RPMI8226 (cell line): ENCODE measurements at places on chromosomes 12 and 14.
A peak's percentile ranks its signal among the peaks of the same experiment; 100 is the strongest.

GRCh38 chr12:75553398-75553797, 42.0 kb upstream of the KRR1 start:
- DNase-seq = no peak

GRCh38 chr12:48358937-48359513, 8.3 kb upstream of the ZNF641 start:
- DNase-seq = no peak

- DNase-seq = no peak
Observed at GRCh38 chr14:105141486-105142281, 26.9 kb downstream of the JAG2 start.

DNA sequence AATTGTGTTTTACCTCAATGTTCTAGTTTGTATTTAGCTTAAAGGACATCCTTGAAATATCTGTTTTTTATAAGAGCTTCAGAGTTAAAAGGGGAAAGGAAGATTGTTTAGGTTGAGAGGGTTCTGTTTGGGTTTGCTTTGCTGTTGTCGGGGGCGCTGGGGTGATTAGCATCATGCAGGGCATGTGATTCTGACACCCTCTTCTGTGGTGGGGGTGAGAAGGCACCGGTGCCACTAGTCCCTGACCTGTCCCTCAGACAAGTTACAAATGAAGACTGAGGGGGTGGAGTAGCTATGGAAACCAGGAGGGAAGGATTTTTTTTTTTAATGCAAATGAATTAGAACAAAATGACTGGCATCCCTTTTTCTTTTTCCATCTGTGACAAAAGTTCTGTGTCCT, 291.3 kb downstream of the RPAP3 start:
- no peak for DNase-seq

GRCh38 chr12:124392271-124392666, 97.4 kb downstream of the RFLNA start:
- DNase-seq = no peak

GRCh38 chr14:37147310-37147880, 25.0 kb downstream of the SLC25A21 start:
- no peak for DNase-seq

DNA sequence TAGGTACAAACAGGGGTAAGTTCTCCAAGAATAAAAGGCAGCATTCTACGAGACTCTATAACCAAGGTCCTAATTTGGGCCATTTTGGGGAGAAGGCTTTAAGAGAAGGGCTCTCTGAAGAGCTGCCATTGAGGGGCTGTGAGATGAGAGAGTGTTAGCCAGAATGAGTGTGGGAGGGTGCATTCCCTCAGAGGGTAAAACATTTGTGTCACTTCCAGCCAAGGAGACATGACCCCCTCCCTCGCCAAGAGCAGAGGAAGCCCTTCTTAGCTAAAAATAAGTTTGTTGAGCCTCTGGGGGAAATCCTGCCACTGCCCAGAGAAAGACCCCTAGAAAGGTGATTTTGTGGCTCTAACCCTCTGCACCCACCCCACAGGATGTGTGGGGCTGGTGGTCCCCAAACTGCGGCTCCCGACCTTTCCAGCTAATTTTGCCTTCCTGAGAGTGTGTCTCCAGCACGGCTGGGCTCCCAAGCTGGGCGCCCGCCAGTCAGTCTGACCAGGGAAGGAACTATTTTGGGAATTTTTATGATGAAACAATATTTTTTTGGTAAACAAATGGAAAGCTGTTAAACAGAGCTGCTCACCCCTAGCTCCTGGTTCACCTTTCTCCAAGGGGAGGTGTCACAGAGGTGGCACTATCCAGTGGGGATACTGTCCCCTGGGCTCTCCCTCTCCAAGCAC, 65.9 kb upstream of the JDP2 start:
- DNase-seq = no peak

GRCh38 chr12:99027461-99027860, 382.4 kb downstream of the APAF1 start:
- DNase-seq = no peak

DNA sequence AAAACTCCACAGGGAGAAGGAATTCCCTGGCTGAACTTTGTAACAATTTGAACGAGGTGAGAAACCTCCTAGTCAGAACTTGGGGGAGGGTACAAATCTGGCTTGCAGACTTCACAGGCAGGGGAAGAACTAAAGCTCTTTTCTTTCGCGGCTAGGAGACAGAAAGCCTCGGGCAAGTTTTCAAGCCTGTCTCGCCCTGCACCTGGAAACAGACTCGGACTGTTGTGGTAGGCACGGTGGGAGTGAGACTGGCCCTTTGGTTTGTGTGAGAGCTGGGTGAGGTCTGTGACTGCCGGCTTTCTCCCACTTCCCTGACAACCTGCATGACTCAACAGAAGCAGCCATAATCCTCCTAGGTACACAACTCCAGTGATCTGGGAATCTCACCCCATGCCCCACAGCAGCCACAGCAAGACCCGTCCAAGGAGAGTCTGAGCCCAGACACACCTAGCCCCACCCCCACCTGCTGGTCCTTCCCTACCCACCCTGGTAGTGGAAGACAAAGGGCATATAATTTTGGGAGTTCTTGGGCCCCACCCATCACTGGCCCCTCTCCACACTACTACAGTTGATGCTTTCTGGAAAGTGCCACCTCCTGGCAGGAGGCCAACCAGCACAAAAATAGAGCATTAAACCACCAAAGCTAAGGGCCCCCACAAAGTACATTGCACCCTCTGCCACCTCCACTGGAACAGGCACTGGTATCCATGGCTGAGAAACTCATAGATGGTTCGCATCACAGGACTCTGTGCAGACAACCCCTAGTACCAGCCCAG, 102.7 kb upstream of the ST8SIA1 start:
- peak; percentile 12 for DNase-seq

GRCh38 chr14:67533754-67534085, 630 bp downstream of the PLEKHH1 start:
- no peak for DNase-seq

DNA sequence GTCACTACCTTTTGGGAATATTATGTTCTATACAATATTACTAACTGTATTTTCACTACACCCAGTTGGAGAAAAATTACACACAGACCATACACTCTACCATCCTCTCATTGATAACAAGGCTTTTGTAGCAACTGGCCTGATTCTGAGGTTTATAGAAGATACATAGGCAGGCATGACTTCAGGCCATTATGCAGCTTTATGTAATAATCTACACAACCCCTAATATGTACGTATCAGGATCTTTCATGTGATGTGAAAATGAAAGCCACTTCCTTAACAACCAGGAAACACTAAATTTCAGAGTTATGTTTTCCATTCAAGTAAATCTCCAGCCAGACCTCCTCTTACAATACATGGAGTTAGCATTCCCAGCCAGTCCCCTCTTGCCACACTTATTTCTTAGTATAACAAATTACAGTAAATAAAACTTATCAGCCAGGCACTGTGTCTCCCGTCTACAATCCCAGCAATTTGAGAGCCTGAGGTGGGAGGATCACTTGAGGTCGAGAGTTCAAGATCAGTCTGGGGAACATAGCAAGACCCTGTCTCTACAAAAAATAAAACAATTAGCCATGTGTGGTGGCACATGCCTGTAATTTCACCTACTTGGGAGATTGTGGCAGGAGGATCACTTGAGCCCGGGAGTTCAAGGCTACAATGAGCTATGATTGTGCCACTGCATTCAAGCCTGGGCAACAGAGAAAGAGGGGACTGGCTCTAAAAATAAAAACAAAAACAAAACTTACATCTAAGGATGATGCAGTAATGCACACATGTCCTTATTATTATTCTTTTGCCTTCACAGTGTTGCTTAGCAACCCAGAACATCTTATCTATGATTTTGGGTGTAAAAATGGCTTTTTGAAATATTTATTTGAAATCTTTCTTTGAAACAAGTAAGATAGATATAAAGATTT, 10.4 kb upstream of the OSBPL8 start:
- DNase-seq = no peak

GRCh38 chr12:43501703-43502102, 50.3 kb downstream of the ADAMTS20 start:
- DNase-seq = no peak

DNA sequence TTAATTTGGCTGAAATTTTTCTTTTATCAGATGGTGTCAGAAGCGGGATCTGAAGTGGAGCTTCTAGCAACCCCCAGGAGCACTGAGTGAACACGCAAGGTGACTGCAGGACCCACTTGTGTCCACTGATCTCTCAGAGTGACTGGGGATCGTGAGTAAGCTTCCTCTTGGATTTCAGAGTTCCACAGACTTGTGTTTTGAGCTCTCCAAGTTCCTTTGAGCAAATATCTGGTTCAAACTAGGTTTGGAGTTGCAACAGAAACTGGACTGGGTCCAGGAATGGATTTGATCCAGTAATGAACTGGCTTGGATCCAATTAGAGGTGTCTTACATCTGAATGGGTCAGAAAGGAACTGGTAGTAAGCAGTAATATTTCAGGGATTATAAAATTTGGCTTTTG, 24.7 kb upstream of the B4GALNT1 start:
- DNase-seq = no peak

DNA sequence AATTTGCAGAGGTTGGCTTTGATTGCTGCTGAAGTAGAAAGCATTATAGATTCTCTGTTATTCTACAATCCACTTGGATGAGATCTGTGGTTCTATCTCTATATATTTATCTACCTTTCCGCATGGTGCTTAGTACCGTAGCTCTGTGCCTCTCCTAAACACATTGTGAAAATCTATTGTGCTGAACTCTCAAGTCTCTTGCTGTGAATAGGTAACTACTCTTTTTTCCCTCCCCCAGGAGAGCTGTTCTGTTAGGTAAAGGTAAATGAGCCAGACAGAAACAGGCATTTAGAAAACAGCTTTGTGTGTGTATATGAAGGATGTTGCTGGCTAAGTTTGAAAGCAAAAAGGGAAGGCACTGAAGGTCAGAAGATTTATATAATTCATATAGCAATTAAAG, 112.6 kb downstream of the BRMS1L start:
- DNase-seq = no peak

GRCh38 chr12:21539797-21540196, 13.7 kb downstream of the SPX start:
- no peak for DNase-seq

DNA sequence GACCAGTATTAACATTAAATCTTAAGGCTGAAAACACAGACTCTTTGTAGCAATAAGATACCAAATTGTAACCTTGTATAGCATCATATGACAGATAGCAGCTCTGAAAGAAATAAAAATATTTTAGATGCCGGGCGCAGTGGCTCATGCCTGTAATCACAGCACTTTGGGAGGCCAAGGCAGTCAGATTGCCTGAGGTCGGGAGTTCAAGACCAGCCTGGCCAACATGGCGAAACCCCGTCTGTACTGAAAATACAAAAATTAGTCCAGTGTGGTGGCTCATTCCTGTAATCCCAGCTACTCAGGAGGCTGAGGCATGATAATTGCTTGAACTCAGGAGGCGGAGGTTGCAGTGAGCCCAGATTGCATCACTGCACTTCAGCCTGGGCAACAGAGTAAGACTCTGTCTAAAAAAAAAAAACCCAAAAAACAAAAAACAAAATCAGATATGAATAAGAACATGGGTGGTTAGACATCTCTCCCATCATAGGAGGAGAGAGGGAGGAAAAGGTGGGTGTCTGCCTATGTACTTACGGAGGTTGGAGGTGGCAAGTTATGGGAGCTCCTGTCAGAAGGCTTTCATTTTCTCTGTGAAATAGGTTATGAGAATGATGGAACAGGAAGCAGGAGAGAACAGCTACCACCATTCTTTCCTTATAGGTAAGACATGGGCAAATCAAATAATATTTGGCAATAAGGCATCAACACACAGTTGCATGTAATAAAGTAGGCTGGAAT, 7.6 kb upstream of the HEBP1 start:
- DNase-seq = no peak

DNA sequence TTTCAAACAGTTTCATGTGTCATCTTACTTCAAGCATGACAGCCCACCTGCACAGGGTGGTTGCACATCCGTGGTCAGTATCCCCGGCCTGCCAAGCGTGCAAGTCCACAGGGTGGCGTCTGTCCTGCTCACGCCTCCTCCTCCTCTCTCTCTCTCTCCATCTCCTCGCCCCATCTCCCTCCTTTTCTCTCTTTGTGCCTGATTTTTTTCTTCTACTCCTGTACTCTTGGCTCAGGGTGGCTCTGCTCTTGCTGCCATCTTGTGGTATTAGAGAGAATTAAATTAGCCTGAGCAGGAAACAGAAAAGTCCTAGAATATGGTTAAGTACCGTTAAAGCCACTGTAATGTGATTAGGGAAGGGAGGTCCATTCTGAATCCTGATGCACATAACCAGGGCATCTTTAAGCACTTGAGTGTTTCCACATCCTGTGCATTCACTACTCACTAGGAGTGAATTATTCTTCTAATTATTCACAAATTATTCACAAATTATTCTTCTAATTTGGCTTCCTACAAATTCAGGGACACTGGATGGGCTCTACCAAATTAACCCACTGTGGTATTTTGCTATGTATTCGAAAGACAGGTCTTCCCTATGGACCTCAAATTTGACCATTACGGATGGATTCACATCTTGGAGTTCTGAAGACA, 25.5 kb upstream of the DTX1 start:
- peak; percentile 54 for DNase-seq

DNA sequence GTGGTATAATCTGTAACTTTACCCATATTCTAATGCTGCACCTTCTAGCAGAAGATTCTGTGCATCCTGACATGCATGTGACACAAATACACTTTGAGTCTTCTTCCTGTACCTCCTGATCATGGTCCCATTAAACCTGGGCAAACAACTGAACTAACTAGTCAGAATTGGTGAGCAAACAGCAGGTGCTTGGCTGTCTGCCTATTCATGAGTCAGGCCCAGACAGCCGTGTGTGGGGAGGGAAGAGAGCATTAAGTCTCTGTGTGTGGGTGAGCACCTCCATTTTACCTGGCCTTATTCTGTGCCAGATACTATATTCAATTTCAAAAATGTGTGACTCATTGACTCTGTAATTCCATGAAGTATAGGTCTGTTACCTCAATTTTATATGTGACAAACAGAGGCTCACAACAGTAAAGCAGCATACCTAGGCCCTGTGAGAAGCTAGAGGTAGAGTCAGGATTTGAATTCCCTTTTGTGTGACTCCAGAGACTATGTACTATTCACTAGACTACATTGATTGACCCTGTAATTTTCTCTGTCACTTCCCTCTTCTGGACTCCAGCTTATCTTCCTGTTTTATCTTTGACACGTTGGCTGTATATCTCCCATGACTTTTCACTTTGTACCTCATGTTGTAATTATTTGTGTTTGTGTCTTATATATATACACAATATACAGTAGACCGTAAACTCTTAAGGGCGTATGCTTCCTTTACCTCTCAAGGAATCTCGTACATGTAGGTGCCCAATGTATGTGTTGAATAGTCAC, 32.2 kb downstream of the SUSD6 start:
- DNase-seq = peak; percentile 88
